SK-N-MC (cell line): ENCODE measurements at places on chromosomes 5 and 9.
A peak's percentile ranks its signal among the peaks of the same experiment; 100 is the strongest.

DNA sequence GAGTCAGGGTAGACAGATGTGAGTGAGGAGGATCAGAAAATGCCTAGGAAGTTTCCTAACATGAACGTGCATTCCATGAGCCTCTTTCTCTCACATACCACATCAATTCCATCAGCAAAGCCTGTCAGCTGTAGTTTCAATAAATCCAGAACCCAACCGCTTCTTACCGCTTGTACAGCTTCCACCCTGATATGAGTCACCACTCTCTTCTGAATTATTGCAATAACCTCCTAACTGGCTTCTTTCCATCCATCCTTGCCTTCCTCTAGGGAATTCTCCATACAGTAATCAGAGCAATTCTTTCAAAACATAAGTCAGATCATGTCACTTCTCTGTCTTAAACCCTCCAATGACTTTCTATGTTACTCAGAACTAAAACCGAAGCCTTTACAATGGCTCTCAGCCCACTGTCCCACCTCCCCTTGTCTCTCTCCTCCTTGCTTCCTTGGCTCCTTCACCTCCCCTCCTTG, 8.1 kb upstream of the RAD23B start:
- DNase-seq, result no peak

DNA sequence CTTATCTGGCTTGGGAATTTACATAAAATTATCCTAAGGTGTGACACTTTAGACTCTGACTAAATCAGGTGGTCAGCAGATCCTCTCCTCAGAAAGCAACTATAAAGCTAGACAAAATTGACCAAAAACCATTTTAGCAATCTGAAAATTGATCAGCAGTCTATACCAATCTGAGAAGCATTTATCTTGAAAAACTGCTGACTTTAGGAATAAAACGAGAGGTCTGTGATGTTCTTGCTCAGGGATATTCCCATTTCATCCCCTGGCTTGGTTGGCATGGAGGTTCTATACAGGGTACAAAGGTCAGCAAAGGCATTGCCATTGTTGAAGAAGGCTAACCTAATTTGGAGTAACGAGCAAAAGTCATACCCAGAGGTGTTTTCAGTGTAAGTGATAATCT, 11.7 kb downstream of the SPINK5 start:
- no peak for DNase-seq

DNA sequence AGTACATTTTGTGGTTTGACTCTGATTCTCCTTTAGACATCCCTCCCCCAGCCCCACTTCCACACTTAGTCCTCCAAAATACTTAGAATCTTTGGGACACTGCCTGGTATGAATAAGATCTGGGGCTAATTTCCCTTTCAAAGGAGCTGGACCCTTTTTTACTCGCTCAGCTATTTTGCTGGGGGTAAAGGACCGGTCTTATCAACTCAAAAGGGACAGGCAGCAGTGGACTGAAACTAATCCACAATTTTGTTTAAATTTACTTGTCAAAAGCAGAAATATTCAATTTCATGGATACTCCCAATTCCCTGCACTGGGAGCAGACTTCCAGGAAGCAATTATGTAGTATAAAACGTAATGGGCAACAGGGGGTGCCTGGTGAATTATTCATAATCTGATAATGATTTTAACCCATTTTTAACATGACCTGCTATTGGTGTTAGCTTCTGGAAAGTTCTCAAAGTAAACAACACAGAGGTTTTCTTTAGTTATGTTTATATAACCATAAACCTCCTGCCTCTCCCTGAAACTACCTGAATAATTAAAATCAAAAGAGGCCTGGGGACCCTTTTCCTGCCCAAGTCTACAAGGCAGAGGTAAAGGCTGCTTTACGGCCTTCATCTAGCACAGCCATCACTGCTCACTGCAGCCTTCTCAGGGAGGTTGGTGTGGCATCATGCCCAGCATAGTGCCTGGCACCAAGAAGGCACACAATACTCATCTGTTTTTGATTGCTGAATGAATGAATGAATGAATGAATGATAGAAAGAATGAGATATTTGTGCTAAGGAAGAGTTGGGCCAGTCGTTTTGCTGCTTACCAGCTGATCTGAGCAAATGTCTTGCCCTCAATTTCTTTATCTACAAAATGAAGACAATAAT, 44.2 kb upstream of the GNPDA1 start:
- peak; percentile 58 for DNase-seq

GRCh38 chr5:44089424-44090144, 299.6 kb downstream of the FGF10 start:
- DNase-seq, result no peak

DNA sequence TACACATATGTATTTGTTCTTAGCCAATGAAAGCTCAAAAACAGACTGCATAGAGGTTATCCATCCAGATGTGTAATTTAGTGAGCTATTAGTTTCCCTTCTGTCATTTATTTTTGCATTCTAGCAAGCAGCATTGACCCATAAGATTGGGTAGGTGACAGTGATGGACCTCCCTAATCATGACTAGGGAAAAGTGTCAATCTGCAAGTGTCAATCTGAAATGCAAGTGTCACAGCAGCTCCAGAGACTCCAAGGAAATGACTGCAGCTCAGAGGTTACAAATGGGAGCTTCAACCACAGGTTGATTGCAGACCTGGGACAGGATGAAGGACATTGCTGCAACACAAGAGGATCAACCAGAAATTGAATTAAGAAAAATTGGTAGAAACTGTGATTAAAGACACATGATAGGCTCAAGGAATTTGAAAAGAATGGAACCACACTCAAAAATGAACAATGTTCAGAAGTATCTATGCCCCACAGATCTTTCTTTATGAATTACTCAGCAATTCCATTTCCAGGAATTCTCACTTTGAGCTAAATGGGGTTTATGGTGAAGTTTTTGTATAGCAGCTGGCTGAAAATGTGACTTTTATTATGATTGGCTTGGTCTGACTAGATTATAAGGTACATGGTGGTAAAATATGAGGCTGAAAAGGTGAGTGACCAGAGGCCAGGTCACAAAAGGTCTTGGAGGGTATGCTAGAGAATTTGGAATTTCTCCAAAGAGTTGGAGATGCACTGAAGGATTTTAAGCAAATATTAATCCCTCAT, 59.6 kb upstream of the HTR4 start:
- no peak for DNase-seq

- DNase-seq, result no peak
Measured at GRCh38 chr5:131019601-131020315, 145.3 kb downstream of the HINT1 start.

DNA sequence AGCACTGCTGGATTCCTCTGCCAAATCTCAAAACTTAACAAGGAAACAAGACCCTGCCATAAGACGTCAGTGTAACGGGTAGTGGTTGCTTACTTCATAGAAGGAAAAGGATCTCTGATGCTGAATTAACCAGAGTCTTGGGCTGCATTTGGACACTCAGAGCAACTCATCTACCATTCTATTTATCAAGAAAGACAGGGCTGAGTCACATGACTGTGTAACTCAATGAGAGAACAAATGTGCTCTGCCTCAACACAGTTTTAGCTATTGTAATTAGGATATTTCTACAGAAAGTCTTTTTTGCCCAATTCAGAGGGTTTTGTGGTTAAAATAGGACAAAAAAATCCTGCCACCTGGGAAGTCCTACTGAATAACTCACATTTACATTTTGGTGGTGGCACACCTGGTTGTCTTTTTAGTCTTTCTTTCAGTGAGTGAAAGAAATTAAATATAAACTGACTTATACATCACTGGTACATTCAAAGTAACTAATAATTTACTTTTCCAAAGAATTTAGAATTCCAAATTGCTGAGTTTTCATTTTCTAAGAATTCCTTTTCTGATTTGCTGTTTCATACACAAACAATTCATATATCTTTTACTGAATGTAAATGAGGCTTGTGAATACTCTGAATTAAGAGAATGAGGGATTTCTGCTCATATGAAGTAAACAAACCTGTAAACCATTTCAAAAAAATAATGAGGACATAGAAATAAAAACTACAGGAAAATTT, 104.4 kb downstream of the MPDZ start:
- DNase-seq, result no peak

GRCh38 chr9:125726456-125727132, 19.6 kb upstream of the MAPKAP1 start:
- DNase-seq, result no peak

DNA sequence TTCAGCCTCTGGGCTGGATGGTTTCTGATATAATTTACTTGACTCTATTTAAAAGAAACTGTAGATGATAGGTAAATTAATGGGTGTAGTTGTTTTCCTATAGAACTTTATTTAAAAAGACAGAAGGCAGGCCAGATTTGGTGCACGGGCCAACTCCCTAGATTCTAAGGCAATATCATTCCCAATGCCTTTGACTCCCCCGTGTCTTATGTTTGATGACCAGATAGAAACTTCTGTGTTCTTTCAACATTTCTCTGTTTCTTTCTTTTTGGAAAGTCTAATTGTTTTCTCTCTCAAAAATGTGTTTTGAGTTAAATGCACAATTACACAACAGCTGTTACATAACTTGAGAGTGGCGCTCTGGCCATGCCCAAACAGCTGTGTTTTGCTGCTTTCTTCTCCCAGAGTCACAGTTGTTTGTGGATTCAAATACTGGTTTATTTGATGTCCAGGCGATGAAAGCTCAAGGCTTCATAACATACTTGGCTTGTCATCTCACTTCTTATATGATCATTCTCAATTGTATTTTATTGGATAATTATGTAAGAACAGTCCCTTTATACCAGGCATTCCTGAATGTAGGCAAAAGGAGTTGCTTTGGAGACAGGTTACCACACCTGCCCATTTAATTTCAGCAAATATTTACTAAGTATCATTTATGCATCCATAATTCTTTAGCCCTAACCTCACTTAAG, 1.7 kb upstream of the ALDH1A1 start:
- no peak for DNase-seq

- DNase-seq, result no peak
Measured at GRCh38 chr5:75152860-75153259, 83.8 kb downstream of the ANKRD31 start.

DNA sequence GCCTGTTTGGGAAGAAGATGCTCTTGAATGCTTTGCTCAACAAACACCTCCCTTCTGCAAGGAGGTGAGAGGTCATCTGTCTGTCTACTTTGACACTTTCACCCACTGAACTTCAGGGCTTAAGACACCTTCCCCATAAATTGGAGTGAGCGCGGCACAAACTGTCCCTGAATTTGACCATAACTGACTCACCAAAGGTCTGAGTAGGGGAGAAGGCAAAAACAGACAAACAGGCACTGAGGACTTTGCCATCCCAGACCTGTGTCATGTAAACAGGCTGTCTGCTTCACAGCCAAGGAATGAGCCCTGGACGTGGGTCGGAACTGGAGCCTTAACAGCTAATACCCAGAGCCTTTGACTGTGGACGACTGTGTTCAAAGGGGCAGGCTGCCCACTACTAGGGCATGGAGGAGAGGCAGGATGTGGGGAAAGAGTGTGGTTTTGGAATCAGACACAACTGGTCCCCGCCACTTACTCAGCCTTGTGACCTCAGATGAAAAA, 320.9 kb upstream of the KLF4 start:
- no peak for DNase-seq

GRCh38 chr9:106376689-106377088, 486.3 kb upstream of the ZNF462 start:
- no peak for DNase-seq

- DNase-seq, result no peak
Measured at GRCh38 chr5:59357381-59357977, 536.0 kb downstream of the PDE4D start.

GRCh38 chr5:71929003-71929402, 178.3 kb upstream of the MAP1B start:
- no peak for DNase-seq
